ENCODE measurements at places on chromosomes 5 and 9.

DNA sequence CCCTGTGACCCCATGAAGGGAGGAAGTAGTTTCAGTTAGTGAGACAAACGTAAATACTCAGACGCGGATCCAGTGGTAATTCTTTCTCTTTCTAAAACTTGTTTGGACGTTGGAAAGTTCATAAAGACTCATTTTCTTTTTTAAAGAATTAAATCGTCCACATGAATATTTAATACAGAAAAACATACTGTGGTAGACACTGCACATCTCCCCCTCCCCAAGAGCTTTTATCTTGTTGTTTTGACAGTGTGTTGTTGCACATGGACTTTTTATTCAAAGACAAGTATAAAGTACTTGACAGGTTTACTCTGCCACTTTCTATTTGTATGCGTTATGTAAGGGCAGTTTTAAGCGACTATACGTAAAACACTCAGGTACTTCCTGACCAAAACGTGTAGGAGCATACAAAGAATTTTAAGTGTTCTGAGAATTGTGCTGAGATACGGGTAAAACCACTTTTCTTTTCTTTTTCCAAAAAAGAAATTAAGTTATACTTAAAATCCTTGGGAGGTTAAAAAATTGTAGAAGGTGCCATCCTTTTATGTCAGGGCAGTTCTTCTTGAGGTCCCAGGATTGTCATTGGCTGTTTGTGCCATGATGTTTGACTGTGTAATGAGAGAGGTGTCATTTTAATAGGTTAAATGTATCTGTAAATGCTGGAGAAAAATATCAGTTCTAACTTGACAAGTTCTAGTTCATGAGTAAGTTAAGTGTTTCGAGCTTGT, 1.3 kb downstream of the NIPBL start:
- DNase-seq: no peak

DNA sequence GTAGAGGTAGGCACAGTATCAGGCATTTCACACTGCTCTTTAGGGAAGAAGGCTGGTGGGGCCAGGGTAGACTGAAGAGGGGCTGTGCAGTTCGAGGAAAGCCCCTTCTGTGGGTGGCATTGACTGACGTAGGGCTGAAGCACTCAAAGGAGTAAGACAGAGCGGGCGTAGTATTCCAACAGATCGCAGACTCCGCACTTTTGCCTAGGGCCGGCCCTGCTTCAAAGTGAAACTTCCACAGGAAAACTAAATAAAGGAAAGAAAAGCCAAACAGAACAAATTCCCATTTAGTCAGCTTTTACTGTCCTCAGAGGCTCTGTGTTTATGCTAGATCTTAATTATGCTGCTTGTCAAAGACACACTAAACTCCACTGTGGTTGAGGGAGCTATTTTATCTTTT, 493.0 kb upstream of the WWC1 start:
- DNase-seq: no peak

GRCh38 chr9:130215341-130216119, 43.3 kb downstream of the NCS1 start:
- DNase-seq: no peak

DNA sequence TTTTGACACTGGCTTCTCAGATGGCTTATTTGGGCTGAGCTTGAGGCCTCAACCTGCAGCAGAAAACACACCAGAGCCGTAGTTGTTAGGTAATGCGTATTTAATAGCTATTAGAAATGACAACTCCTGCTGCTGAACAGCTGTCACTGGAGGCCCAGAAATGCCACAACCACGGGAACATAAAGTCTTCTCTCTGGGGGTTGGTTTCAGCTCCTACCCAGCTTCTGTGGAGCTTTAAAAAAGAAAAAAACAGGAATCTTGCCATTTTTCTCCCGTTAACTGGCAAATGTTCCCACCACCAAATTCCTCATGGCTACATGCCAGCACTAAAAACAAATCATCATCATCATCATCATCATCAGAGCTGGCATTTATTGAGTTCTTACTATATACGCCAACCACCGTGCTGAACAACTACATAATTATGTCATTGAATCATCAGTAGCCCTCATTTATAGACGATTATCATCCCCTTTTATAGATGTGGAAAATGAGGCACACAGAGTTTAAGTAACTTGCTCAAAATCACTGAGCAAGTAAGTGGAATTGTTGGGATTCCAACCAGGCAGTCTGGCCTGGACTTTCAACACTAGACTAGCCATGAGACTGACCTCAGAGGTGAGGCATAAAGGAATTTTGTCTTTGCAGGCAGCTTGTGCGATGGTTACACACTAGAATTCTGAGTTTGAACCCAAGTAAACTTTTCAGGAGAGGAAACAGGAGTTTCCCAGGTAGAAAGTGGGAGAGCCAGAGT, 185.3 kb upstream of the WWC1 start:
- DNase-seq: no peak

GRCh38 chr5:87120518-87121303, 147.0 kb upstream of the RASA1 start:
- no peak for DNase-seq

GRCh38 chr9:73206851-73207250, 55.2 kb downstream of the ANXA1 start:
- DNase-seq: no peak

- DNase-seq: no peak
Observed at GRCh38 chr9:74498621-74499095, 1.5 kb downstream of the RORB start.

GRCh38 chr9:18350036-18350435, 123.9 kb upstream of the ADAMTSL1 start:
- no peak for DNase-seq

- DNase-seq: peak; percentile 44
Observed at GRCh38 chr5:1511651-1512540, 11.9 kb downstream of the LPCAT1 start.

All from natural killer cell treated with Interleukin-12 subunit alpha and Interleukin-12 subunit beta and Interleukin-15 and Interleukin-18, amount 100 ng/mL, for 72 hours (primary cell).